ENCODE measurements at places on chromosomes 6 and 20.

GRCh38 chr6:90048206-90048967, 154.1 kb downstream of the GJA10 start:
- no peak for DNase-seq

DNA sequence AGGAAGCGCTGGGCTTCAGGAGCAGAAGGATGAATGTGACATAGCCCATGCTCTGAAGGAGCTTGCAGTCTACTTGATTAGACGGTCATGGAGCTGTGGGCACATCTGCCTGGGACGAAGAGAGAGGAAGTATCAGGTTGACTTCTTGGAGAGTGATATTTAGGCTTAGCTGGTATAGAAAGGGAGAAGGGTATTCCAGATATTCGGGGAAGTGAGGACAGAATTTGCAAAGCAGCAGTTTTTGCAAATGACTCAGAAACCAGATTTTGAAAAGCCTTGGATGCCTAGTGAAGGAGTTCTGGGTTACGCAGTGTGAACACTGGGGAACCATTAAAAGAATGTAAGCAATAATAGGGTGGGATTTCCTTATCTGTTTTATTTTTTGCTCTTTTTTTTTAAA, 60.7 kb downstream of the EYA4 start:
- DNase-seq = no peak

DNA sequence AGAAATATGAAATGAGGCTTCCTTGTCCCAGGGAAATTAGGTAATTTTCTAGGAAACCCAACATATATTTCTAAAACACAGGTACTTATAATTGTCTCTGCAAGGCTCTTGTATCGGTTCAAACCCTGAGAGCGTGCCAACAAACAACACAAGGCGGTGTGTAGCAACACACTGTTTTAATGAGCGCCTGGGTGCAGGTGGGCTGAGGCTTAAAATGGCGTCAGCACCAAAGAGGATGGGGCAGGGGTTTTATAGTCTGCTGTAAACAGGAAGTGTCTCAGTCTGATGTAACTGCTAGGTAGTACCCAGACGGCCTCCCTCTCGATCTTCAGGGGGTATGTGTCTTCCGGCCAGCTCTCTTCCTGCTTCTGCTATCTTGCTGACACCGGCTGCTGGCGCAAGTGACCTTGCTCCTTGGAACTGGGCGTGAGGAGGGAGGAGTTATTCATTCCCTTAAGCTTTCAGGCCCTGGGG, 69.7 kb downstream of the EPB41L2 start:
- no peak for DNase-seq

- no peak for DNase-seq
These were observed 28.2 kb upstream of the RPS6KA2 start for GRCh38 chr6:166655251-166655650.

DNA sequence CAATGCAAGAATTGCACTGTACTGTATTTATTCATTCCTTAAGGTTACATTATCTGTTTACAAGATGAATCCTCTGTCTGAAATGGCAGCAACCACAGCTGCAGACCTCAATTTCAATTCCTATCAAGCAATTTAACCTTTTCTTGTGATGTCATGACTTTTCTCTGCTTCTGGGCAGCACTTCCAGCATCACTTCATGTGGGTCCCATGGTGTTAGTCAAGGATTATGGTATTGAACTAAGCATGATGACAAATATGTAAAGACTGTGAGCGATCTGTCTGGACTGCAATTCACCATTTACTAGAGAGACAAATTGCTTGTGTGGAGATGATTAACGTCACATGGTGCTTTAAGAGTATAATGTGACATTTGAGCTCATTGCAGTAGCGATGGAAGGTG, 90.5 kb upstream of the CCN2 start:
- DNase-seq = no peak

Data from cortex of kidney (tissue), 1 donor.